Right cardiac atrium (tissue), 5 donors: ENCODE measurements at places on chromosomes 7 and 10.

- DNase-seq = no peak
Observed at GRCh38 chr10:112812586-112812985, 137.5 kb upstream of the TCF7L2 start.

DNA sequence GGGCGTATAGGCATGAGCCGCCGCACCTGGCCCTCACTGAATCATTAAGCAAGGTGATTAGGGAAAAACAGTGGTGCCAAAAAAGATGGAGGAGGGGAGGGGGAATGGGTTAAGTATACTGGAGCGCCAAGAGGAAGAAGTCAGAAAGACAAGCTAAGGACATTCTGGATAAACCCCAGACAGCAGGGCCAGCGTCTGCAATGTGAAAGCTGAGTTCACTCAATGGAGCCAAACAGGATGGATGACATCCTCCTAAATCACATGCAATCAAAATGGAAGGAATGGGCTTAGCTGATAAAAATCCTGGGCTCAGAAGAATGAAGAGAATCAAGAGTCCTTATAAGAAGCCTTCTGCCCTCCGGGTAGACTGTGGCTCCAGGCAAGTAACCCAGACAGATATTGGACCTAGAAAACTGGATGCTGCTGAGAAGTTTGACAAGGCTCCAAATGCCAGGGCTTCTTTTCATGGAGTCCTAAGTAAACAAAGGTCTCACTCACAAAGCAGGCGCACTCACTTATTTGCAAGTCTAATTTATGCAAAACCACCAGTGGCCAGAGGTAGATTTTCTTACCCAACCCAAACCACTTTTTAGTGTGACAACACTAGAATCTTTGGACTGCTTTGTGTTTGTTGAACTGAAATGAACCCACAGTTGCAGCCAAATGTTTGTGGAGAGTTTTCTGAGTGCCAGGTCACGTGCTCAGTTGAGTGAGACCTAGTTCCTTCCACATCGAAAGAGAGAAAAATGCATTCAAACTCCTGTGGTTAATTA is 519.1 kb upstream of the AUTS2 start:
- peak; percentile 16 for DNase-seq

DNA sequence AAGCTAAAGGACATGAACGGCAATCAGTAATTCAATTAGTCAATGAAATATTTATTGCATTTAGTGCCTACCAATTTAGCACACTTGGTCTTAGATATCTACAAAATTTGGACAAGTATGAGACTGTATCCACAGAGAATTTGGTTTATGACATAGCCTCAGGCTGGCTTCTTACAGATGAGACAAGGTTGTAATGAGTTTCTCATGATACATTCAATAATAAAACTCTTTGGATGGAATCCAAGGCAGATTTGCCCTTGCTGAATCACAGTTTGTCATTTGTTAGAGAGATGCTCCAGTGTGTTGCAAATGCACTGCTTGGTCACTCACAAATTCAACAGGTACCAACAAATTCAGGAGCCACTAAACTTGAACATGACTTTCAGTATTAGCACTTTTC is 162.5 kb downstream of the GPR37 start:
- DNase-seq = no peak

GRCh38 chr10:99560277-99561126 is 27.8 kb downstream of the NKX2-3 start:
- no peak for DNase-seq

- DNase-seq = no peak
Observed at GRCh38 chr10:48896756-48897440, 42.7 kb downstream of the LRRC18 start.

GRCh38 chr10:120971671-120972070 is 120.5 kb downstream of the WDR11 start:
- no peak for DNase-seq

DNA sequence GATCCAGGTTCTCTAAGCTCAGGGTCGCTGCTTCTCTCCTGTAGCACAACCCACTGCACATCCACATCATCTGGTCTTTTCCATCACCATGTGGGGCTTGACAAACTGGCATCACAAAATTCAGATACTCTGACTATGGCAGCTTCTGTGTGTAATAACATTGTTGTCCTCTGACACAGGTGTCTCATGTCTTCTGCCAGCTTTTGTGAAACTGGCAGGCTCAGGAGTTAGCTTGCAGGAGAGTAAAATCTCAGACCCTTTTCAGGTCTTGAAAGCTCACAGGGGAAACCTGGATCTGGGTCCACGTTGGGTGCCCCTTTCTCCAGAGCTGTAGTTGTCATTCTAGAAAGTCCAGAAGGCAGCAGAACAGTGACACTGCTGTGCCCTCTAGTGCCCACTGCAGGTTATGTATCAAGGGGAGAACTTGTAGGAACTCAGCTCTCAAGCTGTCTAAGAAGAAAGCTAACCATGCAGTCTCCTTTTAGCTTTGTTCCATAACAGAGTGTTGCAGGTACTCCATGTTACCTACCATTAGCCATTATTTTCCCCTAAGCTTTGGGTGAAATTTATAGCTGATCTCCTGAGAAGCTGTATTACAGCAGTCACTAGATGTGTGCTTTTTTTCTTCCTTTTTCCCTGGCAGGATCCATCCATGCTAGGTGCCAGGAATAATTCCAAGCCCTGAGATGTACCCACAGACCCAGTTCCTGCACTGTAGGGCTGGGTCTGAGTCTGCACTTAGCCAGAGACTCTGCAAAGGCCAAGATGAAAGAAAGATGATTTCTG is 102.7 kb downstream of the ZNF248 start:
- no peak for DNase-seq

GRCh38 chr10:78745441-78745840 is 323.3 kb upstream of the ZMIZ1 start:
- no peak for DNase-seq

- no peak for DNase-seq
Observed at GRCh38 chr10:77328272-77328816, 309.3 kb downstream of the KCNMA1 start.

GRCh38 chr7:130752424-130752823 is 18.4 kb upstream of the KLF14 start:
- no peak for DNase-seq

DNA sequence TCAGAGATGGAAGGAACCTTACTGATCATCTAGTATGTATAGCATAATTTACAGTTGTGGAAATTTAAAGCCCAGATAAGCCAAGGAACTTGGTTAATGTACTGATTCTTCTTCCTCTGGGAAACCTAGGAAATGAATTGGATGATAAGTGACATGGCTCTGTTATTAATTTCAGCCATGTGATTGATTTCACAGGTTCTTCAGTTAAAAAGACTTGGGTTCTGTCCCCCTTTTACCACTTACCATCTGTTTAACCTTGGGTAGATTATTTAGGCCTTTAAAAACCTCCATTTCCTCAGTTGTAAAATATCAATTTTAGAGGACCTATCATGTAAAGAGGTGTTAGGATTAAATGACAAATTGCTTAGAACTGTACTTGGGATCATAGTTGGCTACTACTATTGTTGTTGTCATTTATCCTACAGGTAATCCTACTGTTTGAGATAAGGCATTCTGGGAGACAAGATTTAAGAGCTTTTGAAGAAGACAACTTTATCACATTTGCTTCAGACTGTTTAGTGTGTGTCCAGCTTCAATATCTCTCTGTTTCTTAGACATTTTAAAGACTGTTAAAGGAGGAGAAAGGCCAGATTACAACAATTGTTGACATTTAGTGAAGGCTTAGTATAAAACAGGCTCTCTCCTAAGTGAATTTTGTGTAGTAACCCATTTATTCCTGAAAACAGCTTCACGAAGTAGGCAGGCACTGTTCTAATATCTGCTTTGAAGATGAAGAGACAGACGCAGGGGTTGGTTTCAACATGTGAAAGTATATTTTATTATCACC is 997.1 kb upstream of the C7orf33 start:
- no peak for DNase-seq

DNA sequence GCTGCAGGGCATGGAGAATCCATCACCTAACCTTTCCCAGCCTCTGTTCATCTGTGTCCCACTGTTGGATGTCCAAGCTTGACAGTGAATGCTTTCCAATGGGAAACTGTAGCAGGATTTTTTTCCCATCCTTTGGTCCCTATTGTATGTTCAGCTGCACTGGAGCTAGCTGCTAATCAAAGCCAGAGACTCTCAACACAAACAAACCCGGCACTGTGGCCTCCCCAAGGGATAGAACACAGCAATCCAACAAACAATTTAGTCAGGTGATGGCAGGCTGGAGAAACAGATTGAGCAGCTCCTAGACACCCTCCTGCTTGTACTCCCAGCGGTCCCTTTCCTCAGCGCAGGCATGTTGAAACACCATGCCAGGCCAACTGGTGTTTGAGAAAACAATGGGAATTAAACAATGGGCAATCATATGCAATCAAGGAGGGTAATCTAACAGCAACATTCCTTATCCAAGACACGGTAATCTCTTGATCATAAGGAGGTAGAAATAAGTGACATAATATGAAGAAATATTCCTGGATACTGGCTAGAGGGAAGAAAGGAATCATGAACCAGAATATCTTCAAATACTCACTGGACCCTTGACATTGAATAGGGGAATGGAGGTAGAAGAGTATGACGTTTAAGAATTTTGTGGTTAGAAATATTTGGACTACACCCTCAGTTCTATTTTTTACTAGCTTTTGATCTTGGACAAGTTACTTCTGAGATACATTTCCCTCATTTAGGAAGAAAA is 15.0 kb downstream of the PTN start:
- peak; percentile 57 for DNase-seq

DNA sequence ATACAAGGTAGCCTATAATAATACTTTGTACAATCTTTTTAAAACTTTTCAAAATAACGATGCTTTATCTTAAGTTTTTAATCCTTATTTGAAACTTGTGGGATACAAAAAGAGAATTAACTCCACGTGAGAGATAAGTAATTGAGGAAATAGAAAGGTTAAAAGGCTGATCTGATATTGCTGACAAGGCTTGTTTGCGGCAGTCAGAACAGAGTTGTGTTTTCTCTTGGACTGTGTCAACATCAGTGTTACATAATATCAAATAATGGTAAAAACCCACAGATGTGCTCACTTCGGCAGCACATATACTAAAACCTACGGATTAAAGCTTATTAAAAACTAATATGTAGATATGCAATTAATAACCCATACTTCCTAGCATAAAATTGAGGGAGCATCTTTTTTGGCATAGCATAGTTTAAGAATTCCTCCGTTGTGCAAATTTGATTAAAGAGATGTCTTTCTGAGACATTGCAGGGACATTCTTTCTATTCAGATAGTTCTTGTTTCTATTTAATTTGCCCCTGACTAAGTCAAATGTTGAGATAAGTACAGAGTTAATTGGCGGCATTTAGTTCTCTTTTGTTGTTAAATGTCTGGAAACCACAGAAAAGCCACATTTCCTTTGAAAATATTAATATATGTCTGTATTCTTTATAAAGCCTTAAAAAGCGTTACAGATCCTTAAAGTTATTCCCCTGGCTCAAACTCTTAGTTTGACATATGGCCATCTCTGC is 63.3 kb downstream of the FAM185A start:
- DNase-seq = no peak

GRCh38 chr10:29209830-29210229 is 79.0 kb upstream of the LYZL1 start:
- no peak for DNase-seq

GRCh38 chr10:86849181-86849894 is 92.9 kb downstream of the BMPR1A start:
- DNase-seq = no peak

GRCh38 chr7:44145969-44146911 is 5.1 kb upstream of the MYL7 start:
- DNase-seq = peak; percentile 95

DNA sequence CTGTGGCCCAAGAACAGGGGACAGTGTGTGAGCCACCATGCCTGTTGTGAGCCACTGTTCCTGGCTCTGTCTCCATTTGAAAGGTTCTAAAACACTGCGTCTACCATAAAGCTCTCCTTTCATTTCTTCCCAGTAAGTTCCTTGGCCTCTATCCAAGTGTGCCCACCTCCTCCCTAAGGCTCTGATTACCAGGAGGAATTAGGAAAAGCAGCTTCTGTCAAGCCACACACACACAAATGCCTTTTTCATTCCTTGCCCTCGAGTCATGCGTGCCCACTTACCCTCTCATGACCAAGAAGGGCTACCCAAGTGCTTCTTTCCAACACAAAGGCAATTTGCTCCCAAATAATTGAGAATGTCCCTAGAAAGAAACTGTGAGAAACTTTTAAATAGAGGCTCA is 70.8 kb upstream of the PARD3 start:
- no peak for DNase-seq

DNA sequence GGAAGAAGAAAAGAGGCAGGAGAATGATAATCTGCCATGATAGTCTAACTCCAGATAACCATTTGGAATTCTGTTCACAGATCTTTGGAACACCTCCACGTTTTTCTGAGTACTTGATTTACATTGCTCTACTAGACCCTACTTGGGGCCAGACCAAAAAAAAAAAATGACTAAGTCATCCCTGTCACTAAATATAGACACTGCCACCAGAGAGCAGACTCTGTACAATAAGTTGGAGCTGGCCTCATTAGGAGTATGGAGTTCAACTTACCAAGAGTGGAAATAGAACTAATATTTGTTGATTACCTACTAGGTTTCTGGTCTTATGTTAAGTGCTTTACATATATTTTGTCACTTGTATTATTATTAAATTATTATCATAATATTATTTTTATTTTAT is 80.9 kb upstream of the ZNF800 start:
- no peak for DNase-seq

- no peak for DNase-seq
Observed at GRCh38 chr7:92557808-92558362, 29.3 kb downstream of the RBM48 start.

GRCh38 chr7:132508724-132509353 is 67.4 kb downstream of the PLXNA4 start:
- DNase-seq = peak; percentile 67

DNA sequence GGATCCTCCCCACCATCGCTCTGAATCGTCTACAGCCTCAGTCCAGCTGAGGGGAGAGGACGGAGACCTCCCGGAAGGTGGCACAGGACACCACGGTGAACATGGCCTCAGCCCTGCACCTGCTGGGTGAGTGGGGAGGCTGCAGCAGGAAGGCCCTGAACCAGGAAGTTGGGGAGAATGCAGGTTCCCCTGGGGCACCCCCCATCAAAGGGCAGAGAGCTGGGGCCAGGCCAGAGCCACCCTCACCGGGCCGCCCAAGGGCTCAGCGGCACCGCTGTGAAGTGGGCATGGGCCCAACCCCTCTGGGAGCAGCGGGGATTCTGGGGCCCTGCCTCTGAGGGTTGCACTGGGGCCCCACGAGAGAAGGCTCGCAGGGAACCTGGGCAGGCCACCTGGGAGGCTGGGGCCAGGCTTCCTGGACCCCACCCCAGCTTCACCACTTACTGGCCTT is 98.7 kb downstream of the MICALL2 start:
- peak; percentile 37 for DNase-seq

GRCh38 chr7:91443862-91444261 is 179.6 kb downstream of the FZD1 start:
- DNase-seq = no peak

- no peak for DNase-seq
Observed at GRCh38 chr7:127997226-127997922, 33.9 kb downstream of the LRRC4 start.

GRCh38 chr7:87966271-87966670 is 32.2 kb downstream of the ADAM22 start:
- no peak for DNase-seq

- DNase-seq = no peak
Observed at GRCh38 chr7:44958645-44959344, 20.0 kb downstream of the MYO1G start.
